ENCODE measurements at places on chromosomes 3 and 15.

DNA sequence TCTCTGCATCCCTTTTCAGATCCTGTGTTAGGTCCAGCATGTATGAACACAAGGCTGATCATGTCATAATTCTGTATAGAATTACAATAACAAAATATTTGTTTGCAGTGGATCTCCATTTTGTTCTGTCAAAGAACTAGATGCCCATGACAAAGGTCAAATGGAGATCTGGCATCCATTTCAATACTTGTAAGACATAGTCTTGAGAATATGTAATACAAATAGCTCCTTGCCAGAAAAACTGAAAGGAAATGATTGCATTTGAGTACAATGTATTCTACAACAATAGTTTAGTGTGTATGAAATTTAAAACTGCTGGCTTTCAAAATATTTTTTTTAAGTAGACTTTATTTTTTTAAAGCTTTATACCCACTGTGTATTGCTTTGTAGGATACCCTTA, 101.1 kb downstream of the CMSS1 start:
- no peak for DNase-seq

DNA sequence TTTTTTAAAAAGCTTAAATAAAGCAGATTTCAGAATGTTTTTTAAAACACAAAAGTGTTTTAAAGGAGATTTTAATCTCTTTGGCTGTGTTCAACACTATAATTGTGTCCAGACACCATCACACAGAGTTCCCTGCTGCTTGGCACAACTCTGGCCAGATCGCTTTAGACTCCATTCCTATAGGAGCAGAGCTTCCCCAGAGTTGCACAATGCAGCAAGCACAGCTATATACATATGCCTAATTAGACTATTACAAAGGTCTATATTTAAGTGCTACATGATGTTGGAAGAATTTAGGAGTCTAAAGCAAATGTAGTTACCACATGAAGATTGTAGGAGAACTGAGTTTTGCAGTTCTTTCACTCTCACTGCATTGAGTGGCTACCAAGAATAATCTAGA, 11.2 kb downstream of the SLC9A9 start:
- no peak for DNase-seq

DNA sequence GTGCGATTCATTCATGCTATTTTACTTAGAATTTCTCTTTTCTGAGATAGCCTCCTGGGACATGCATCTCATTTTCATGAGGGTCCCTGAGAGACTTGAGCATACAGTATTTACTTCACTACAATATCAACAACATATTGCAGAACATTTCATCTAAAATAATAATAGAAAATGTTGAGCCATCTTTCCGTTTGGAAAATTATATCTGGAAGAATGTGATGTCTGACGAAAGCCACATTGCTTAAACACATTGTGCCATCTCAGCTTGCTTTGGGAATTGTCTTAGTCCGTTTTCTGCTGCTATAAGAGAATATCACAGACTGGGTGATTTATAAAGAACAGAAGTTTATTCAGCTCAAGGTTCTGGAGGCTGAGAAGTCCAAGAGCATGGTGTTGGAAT, 55.5 kb downstream of the DPH6 start:
- DNase-seq: no peak

- peak; percentile 90 for DNase-seq
These were observed 515 bp upstream of the EIF3J start for GRCh38 chr15:44536302-44536961.

GRCh38 chr3:30691249-30691880, 85.0 kb downstream of the TGFBR2 start:
- no peak for DNase-seq

DNA sequence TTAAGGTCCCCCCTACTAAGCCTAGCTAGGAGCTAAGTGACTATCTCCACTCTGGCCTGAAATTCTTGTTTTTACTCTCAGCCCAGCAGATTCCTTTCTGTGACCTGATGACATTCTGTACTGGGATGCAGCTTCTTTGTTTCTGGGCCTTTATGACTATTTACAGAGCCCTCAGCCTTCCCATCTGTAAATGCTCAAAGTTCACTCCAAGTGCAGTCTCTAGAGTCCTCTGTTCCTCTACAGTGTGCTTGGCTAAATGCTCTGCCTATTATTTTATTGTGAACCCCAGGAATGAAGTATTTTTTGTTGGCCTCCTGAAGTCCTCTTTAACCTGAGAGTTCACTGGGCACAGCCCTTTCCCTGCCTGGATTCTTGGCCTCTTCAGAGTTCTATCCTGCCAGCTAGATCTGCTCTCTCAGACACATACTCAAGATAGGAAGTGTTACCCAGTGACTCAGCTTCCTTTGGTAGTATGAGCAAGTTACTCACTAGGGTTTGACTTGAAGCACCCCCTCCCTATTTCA, 278.1 kb upstream of the P2RY1 start:
- DNase-seq: no peak

- no peak for DNase-seq
These were observed 82.8 kb upstream of the CDV3 start for GRCh38 chr3:133490468-133491351.

DNA sequence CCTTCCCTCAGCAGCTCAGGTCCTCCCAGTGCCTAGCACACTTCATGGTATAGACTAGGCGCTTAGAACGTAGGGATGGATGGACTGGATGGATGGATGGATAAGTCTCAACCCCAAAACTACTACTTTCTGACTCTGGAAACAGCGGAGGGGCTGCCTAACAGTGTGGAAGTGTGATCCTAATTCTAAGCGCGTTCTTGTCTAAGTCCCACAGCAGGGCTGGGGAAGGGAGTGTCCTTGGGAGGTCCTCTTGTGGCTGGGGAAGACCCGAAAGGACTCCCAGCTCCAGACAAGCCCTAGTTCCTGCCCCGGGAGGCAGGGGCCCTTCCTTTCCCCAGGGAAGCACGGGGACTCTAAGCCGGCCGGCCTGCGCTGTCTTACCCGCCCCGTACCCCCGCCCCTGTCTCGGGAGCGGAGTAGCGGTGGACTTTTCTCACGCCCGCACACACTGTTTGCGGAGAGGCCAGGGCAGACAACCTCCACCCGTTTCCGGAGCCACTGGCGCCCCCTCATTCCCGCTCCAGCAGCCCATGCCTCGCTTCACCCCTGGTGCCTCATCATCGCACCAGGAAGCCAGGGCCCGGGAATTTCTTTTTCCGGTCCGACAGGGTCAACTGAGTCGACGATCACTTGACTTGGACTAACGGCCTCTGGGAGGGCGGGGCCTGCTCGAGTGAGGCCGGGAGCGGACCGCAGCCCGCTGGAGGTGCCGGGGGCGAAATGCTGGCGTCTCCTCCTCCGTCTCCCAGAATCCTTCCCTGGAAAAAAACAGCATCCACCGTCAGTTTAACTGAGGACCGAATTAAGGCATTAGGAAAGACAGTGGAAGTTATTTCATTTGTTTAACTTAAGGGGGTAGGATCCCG, 133.3 kb downstream of the TBC1D2B start:
- DNase-seq: peak; percentile 89

DNA sequence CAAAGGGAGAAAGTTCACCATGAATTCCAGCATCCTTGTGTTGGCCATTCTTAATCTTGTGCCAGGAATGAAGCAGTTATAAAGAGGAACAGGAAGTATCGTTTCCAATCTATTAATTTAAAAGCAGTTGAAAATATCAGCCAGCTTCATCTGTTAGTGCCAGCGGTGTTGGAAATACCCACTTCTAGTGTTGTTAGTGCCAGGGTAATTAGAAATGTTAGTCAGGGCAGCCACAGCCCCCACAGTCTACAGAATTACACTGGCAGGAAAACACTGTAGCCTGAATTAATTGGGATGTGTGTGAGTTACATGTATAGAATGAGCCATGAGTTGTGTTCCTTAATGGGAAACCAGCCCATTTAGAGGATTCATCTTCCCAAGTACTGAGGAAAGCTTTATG, 127.8 kb downstream of the GHSR start:
- no peak for DNase-seq

GRCh38 chr3:100745617-100746016, 36.3 kb downstream of the TFG start:
- DNase-seq: no peak

DNA sequence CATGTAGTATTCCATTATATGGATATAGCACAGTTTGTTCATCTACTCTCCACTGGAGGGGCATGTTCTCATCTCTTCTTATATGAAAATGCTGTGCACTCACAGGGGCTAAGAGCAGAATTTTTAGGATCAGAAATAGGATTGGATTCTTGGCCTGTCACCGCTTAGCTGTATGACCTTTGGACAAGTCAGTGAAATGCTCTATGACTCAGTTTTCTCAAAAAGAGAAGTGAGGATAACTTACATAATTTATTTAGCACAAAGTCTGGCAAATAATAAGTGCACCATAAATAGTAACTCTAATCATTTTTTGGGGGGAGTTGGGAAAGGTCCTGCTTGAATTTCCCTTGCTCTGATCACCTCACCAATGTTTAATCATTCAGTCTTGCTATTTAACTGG, 103.7 kb upstream of the LRIG1 start:
- no peak for DNase-seq

DNA sequence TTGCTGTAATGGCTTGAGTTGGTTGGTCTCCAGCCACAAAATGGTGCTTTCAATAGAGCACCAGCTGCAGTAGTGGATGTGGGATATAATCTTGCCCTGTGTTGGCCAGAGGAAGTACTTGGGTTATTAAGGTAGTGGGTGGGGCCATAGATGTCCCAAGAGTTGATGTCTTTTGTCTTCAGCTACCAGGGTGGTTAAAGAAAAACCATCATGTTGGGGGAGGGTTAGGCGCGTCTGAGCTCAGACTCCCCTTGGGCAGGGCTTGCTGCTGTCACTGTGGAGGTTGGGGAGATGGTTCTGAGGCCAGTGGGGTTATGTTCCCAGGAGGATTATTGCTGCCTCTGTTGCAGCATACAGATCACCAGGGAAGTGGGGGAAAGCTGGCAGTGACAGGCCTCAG, 46.9 kb upstream of the GADL1 start:
- no peak for DNase-seq

DNA sequence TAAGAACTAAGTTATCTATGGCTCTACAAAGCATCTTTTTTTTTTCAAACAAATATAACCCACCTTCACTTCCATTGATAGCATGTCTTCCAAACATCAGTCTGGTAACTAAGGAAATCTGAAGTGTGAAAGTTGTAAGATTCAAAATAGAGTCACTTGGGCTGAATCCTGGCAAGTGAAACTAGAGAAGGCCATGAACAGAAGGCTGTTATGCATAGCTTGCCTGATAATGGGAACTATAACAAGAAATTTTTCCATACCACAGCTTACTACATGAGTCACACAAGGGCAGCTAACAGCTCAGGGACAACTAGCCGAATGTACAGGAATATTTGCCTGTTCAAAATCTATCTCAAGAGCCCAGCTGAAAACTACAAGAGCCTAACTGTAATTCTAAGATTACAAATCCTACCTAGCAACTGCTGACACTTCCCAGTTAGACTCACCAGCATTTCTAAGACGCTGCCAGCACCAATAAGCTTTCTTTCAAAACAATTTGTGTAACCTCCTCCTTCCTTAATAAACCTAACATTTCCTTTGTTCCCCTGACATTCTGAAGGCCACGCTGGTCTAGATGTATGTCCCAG, 1066.5 kb downstream of the PLOD2 start:
- DNase-seq: no peak

- DNase-seq: no peak
These were observed 327.3 kb upstream of the TLE3 start for GRCh38 chr15:70424937-70425411.

DNA sequence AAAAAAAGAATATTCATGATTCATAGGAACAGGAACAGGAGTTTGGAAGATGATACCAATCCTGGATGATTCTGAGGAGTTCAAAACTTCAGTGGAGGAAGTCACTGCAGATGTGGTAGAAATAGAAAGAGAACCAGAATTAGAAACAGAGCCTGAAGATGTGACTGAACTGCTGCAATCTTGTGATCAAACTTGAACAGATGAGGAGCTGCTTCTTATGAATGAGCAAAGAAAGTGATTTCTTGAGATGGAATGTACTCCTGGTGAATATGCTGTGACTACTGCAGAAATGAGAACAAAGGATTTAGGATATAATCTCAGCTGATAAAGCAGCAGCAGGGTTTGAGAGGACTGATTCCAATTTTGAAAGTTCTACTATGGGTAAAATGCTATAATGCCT, 72.7 kb downstream of the GSK3B start:
- DNase-seq: no peak

- no peak for DNase-seq
These were observed 37.3 kb downstream of the BTD start for GRCh38 chr3:15638891-15639262.

GRCh38 chr3:133410191-133410892, 10.5 kb downstream of the BFSP2 start:
- no peak for DNase-seq

GRCh38 chr3:14685179-14685578, 10.2 kb downstream of the C3orf20 start:
- DNase-seq: no peak

DNA sequence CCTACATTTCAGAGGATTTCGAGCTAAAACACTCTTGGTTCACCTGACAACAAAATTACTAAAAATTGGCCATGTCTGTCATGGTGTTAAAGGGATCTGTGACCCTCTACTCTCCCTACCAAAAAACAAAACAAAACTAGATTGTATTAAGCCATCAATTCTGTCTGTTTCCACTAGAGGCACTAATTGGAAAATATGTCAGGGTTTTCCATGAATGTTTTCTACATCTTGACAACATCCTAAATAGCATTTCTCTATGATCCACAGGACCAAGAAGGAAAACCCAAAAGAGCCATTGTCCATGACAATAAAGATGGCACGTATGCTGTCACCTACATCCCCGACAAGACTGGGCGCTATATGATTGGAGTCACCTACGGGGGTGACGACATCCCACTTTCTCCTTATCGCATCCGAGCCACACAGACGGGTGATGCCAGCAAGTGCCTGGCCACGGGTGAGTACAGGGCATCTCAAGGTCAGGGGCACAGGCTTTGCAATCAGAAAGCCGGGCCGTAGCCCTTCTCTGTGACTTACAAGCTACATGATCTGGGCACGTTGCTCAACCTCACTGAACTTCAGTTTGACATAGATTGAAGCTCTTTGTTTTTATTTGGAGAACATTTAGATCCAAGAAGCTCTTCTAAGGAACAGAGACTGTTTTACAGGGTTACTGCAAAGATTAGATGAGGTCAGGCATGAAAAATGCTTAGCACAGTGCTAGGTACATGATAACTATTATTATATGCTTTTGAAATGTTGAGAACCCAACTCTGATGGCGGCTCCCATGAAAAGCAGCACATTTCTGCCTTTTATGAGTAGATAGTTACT, 74.8 kb downstream of the DNASE1L3 start:
- no peak for DNase-seq

DNA sequence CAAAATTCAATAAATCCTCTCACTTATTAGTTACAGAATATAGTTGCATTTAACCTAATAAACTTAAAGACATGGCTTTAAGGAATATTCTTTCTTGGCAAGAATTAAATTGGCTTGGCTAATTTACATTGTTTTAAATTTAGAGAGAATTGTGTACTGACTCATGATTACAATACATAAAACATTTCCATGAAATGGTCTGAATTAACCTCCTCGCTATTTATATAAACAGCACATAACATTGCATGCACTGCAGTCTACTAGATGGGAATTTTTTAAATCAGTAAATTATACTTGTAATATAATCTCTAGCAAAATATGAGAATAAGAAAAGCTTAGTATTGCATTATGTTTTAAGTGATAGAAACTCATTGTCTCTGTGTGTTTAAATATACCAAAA, 268.9 kb downstream of the SHOX2 start:
- DNase-seq: no peak

Measured in tibial artery (tissue), 4 donors.